Hematopoietic multipotent progenitor cell treated with erythropoietin and hydrocortisone succinate and interleukin-3 and kit ligand, for 8 days (in vitro differentiated cells): ENCODE measurements at places on chromosomes 2 and 18.

DNA sequence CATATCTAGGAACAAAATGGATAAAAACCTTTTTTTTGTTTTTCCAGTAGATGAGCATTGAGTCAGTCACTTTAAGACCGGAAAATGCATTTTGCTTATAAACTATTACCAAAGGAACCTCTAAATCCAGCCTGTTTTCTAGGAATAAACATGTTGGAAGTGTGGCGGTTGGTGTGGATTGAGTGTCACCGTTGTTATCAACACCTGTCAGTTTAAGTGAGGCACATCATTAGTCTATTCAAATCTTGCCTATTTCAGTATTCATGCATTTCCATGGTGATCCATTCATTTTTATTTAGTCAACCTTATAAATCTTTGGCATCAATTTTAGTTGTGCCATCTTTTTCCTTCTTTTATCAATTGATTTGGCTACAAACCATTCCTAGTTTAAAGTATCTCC is 3.3 kb downstream of the KLHL29 start:
- DNase-seq: no peak

DNA sequence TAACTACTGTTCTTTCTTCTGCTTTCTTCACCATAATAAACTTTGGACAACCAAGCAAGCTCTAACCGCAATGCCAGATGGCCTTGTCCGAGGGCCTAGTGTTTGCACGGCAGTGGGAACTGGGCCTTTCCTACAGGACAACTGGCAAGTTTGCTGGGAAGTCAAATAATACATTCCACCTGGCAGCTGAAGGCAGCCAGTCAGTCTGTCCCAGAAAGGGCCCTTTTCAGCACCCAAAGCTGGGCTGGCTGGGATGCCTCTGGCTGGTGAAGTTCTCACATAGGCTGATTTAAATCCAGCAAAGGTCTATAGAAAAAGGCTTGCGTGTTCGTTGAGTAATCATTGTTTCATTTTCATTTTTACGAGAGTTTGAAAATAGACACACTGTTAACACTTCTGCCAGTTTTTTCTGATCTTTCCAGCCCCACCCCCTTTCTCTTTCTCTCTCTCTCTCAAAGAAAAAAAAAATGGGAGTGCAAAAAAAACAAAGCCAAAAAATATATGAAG is 110.0 kb upstream of the EPAS1 start:
- no peak for DNase-seq

GRCh38 chr2:69454976-69455375 is 17.7 kb upstream of the NFU1 start:
- no peak for DNase-seq

DNA sequence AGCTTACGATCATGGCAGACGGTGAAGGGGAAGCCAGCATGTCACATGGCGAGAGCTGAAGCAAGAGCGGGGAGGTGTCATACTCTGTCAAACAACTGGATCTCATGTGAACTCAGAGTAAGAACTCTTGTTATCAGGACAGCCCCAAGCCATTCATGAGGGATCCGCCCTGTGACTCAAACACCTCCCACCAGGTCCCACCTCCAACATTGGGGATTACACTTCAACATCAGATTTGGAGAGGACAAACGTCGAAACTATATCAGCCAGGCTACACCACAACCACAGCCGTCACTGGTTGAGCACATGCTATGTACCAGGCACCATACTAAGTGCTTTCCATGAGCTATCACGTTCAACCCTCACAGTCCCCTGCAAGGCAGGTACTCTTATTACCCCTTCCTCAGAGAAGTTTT is 293.8 kb downstream of the PRKCE start:
- DNase-seq: peak; percentile 80

DNA sequence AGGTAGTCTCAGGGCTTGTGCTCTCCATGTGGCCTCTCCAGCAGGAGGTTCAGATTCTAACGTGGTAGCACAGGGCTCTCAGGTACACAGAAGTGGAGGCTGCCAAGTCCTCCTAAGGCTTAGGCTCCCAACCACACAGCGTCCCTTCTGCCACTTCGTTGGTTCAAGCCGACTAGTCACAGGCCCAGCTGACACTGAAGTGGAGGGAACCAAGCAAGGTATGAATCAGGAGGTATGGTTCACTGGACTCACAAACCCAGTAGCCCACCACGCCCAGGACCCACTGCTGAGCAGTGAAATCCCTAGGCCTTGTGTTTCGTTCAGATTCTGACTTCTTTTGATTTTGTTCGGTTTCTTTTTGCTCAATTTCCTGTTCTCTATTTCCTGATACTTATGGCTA is 46.0 kb upstream of the SEC11C start:
- DNase-seq: no peak

GRCh38 chr2:164782323-164782722 is 59.3 kb downstream of the COBLL1 start:
- DNase-seq: no peak

DNA sequence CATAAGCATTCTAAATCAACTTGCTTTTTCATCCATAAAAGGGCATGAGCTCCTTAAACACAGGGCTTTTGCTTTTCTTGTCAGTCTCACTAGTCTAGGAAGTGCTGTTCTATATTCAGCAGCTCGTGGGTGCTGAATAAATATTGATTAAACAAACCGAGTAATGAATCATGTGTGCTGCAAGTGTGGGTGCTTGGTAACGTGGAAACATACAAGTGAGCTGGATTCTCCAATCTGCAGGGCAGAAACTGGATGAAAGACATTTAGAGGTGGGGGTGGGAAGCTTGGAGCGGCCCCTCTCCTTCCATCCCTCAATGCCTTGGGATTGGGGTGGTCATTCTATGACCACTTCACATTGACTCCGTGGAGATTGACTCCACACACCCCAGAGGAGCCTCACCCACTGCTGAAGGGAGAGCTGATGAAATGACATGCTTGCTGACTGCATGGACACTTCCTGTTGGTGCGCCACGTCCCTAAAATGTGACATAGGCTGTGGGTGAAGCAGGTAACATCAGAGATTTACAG is 114.6 kb downstream of the DOCK10 start:
- DNase-seq: no peak
